ENCODE measurements at places on chromosomes 7 and 10.

GRCh38 chr7:44488955-44489354 is 1.5 kb downstream of the NUDCD3 start:
- no peak for DNase-seq

GRCh38 chr10:103814105-103814504 is 41.3 kb downstream of the SH3PXD2A start:
- no peak for DNase-seq

GRCh38 chr10:96532523-96532922 is 18.8 kb upstream of the TLL2 start:
- DNase-seq = no peak

- no peak for DNase-seq
Observed at GRCh38 chr10:5585517-5586206, 60.9 kb downstream of the CALML3 start.
